Caco-2 (cell line): ENCODE measurements at places on chromosomes 16 and 17. TPM values are rescaled to one million over a fixed set of nuclear protein-coding genes. Genes with fewer than 3 reads are reported as not detected.

Gene PIMREG
- total RNA-seq: 15.8 and 15.9 TPM in 2 replicates

Gene TLCD1
- 31.7 and 37.9 TPM in 2 replicates for total RNA-seq

Gene CORO7
- total RNA-seq: 23.1 and 33.4 TPM in 2 replicates

Gene HOXB1
- total RNA-seq: not detected in 2 replicates

- H3K4me1 ChIP-seq: no peaks in the 10 kb centered on the region
- H3K27me3 ChIP-seq: no peaks in the 10 kb centered on the region
- no peak overlapping the region for H3K27ac ChIP-seq
- no peaks in the 10 kb centered on the region for H3K36me3 ChIP-seq
- H3K4me3 ChIP-seq: no peak overlapping the region
- no peak for DNase-seq
Measured at GRCh38 chr16:4576008-4576407, 19.9 kb downstream of the C16orf96 start.

GRCh38 chr17:20952183-20952582 lies 90.6 kb downstream of the USP22 start:
- H3K27me3 ChIP-seq: no peaks in the 10 kb centered on the region
- H3K4me1 ChIP-seq: no peaks in the 10 kb centered on the region
- H3K27ac ChIP-seq: no peak overlapping the region
- no peak overlapping the region for H3K4me3 ChIP-seq

DNA sequence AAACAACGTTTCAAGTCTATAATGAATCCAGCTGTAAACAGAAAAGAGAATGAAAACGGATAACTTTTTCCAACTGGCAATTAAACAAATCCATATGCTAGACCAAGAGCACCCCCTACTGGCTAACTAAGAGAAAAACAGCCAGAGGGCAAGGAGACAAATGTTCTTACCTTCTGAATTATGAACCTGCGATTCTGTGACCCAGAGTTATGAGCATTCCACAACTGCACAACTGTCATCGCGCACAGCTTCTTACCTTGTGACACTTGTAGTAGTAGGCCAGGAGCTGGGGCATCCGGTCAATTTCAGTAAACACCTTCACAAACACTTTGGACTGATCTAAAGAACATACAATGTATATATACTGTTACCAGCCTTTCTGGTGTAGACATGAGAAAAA lies 18.6 kb downstream of the COG7 start:
- H3K27me3 ChIP-seq: no peaks in the 10 kb centered on the region
- H3K4me1 ChIP-seq: no peaks in the 10 kb centered on the region
- H3K27ac ChIP-seq: no peak overlapping the region

DNA sequence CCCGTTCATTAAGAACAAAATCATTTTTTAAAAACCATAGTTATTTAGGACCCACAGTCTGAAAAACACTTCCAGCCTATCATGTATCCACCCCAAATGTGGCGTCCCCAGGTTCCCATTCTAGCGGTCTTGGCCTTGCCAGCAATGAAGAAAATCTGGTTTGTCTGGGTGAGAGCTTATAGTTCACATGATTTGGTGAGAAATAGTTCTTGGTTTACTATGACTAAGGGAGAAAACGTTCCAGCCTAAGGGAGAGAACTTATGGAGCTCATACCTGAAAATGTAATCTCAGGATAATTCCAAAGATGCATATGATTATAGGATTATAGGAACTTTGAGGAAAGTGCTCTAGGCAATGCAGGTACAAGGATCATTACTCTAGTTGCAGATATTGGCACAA lies 4.8 kb downstream of the MARVELD3 start:
- no peak for DNase-seq
- H3K27ac ChIP-seq: peak overlapping the region; percentile 22
- no peak overlapping the region for H3K4me3 ChIP-seq
- H3K4me1 ChIP-seq: peaks cover 13% of the 10 kb centered on the region
- peaks cover 10% of the 10 kb centered on the region for H3K36me3 ChIP-seq

GRCh38 chr16:71283612-71284011 lies 5.6 kb downstream of the CMTR2 start:
- peaks cover 6% of the 10 kb centered on the region; the same call in 1 of the 2 replicates for H3K36me3 ChIP-seq
- no peak overlapping the region for H3K4me3 ChIP-seq
- H3K4me1 ChIP-seq: no peaks in the 10 kb centered on the region
- H3K27ac ChIP-seq: no peak overlapping the region

- H3K4me1 ChIP-seq: peaks cover 36% of the 10 kb centered on the region
- peak; percentile 100 for DNase-seq
- no peak overlapping the region for H3K4me3 ChIP-seq
- H3K27ac ChIP-seq: peak overlapping the region; percentile 93
- peaks cover 12% of the 10 kb centered on the region; the same call in 1 of the 2 replicates for H3K36me3 ChIP-seq
Measured at GRCh38 chr17:47810200-47810821, 11.3 kb downstream of the OSBPL7 start.
